ENCODE measurements at places on chromosomes 12 and 14.

- H3K36me3 ChIP-seq: no peaks in the 10 kb centered on the region
- H3K27me3 ChIP-seq: no peaks in the 10 kb centered on the region
Measured at GRCh38 chr12:95322326-95322725, 104.7 kb downstream of the VEZT start.

DNA sequence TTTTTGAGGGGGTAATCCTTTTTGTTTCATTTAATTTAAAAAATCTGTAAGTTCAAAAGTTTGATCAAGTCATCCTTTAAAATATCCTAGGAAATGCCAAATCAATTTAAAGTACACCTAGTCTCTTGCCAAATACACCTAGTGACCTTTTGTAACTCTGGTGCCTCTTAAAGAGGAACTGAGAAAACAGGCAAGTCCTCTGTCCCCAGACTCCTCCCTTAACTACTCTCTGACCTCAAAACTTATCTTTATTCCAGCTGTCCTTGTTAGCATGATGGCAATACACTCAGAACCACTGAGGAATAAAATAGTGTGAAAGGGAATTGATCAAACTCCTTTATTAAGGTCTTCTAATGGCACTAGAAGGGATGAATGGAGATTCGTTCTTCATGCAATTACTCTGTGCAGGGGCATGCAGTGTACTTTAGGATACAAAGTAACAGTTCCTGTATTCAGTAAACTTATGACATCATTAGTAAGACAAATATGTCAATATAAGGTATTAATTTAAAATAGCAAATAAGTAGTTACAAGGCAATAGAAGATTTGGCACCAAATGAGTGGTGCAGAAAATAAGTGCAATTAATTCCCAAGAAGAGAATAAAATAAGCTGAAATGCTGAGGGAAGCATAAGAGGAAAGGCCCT, 3.3 kb downstream of the FAR2 start:
- no peak overlapping the region for H3K4me3 ChIP-seq
- H3K36me3 ChIP-seq: no peaks in the 10 kb centered on the region

DNA sequence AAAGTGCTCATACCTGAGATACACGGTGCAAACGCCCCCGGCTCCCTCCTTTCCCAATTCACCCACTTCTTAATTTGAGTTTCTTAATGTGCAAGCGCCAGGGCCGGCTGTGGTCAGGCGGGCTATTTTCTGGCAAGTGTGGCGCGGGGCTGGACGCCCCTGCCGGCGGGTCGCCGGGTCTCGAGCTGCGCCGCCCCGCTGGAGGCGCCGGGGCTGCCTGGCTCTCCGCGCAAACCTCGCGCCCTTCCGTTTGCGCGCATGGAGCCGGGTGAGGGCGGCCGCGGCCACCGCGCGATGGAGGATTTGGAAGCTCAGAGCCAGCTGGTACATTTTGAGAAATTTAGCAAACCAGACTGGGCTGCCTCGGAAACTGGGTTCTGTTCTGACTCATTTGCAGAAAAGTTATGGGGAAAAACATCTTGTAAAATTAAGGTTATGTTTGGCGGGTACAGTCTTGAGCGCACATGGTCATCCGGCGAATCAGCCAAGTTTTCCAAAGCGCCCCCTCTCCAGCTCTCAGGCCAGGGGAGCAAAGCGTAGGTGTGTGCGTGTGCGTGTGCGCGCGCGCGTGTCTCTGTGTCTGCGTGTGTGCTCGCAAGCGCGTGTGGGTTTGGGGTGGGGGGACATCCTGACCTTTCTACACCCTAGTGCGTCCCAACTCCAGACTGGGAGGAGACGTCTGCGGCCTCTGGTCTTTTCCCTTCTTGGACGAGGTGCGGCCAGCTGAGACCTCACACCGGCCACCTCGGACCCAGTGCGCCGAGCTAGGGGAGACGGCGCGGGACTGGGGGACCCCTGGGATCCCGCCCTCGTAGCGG, 6.5 kb upstream of the OTX2 start:
- H3K27me3 ChIP-seq: peaks cover 38% of the 10 kb centered on the region
- no peaks in the 10 kb centered on the region for H3K4me1 ChIP-seq
- DNase-seq: no peak
- no peak overlapping the region for H3K27ac ChIP-seq
- H3K36me3 ChIP-seq: no peaks in the 10 kb centered on the region

- H3K4me3 ChIP-seq: no peak overlapping the region
- H3K27ac ChIP-seq: no peak overlapping the region
- DNase-seq: no peak
- no peaks in the 10 kb centered on the region for H3K4me1 ChIP-seq
- no peaks in the 10 kb centered on the region for H3K27me3 ChIP-seq
Measured at GRCh38 chr12:28998662-28999120, 150.4 kb upstream of the FAR2 start.

DNA sequence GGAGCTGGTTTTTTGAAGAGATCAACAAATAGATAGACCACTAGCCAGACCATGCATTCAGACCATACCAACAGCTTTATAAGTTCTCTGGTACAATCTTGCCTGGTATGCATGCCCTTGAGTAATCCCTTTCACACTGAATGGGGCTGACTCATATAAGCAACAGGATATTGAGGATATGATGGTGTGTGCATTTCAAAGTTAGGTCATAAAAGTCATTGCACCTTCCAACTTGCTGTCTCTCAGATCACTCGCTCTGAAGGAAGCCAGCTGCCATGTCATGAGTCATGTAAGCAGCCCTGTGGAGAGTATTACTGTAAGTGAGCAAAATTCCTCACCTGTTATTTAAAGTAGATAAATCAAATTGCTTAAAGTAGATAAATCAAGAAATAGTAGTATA, 45.0 kb upstream of the OR6J1 start:
- DNase-seq: no peak
- H3K27me3 ChIP-seq: peaks cover 12% of the 10 kb centered on the region
- H3K4me1 ChIP-seq: no peaks in the 10 kb centered on the region
- no peaks in the 10 kb centered on the region for H3K36me3 ChIP-seq
- no peak overlapping the region for H3K4me3 ChIP-seq
- H3K27ac ChIP-seq: no peak overlapping the region

- H3K4me1 ChIP-seq: no peaks in the 10 kb centered on the region
- DNase-seq: no peak
Measured at GRCh38 chr14:79862045-79862444, 349.3 kb downstream of the DIO2 start.

DNA sequence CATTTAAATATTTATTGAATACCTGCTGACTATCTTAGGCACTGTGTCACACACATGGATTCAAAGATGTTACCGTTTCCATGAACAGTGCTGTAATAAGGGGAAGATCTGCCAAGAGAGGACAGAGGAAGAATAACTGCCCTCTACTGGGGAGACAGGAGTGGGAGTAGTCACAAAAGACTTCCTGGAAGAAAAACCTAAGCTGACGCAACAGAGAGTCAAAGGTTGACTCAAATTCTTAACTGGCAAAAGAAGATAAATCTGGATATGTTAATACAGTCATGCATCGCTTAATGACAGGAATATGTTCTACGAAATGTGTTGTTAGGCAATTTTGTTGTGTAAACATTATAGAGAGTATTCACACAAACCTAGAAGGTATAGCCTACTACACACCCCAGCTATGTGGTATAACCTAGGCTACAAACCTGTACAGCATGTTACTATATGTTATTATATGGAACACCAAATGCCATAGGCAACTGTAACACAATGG, 51.5 kb downstream of the DCAF5 start:
- no peaks in the 10 kb centered on the region for H3K27me3 ChIP-seq
- no peak for DNase-seq
- no peak overlapping the region for H3K27ac ChIP-seq

DNA sequence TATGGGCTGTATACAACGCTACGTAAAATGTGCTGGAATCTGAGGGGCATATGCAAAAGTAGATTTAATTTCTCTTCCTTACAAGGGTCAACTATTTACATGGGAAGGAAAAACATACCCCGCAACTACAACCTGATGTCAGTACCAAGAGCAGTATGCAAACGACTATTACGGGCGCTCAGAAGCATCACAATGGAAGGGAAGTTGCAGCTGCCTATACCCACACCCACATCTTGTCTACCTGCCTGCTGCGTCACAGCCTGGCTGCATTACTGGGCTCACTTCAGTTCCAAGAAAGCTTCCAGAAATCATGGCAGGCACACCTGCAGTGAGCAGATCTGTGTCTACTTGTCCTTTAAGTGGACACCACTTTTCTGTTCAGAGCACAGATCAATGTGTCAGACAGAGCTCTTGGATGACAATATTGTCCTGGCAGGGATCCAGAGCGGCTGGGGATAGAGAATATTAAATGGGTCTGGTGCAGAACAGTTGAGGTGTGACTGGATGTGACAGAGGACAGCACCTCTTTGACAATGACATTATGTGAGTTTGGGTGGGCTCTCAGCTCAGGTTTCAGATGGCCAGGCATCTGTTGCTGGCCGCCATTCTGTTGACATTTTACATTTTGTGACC, 41.5 kb upstream of the GNG2 start:
- H3K36me3 ChIP-seq: no peaks in the 10 kb centered on the region
- no peak overlapping the region for H3K4me3 ChIP-seq

DNA sequence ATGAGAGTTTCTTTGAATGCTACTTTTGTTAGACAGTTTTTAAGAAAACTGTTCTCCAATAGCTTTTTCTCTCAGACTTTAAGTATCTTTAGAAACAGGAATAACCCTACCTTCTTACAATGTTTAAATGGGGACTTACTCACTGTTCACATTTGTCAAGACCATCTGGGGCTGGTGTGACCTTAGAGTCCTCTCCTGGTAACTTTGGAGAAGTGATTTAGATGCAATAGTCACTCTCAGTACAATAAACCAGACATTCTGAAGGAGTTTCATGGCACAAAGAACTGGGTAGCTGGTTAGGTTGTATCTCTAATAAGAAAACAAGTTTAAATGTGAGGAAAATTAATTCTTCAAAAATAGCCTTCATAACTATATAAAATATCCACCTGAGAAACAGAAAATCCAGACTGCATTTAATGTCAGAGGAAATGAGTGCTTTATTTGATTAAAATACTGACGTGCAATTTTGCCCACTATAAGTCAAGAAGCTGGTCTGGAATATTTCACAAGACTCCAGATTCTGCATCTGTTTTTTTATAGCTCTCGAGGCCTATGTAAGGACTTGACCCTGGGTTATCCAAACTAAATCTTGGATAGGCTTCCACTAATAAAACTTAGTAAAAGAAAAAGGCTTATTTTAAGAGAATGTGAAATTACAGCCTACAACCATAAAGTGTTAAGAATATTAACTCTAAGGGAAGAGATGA, 108.7 kb downstream of the PTGER2 start:
- H3K27me3 ChIP-seq: peaks cover 2% of the 10 kb centered on the region
- H3K4me3 ChIP-seq: no peak overlapping the region
- H3K4me1 ChIP-seq: no peaks in the 10 kb centered on the region
- H3K27ac ChIP-seq: no peak overlapping the region
- no peaks in the 10 kb centered on the region for H3K36me3 ChIP-seq

DNA sequence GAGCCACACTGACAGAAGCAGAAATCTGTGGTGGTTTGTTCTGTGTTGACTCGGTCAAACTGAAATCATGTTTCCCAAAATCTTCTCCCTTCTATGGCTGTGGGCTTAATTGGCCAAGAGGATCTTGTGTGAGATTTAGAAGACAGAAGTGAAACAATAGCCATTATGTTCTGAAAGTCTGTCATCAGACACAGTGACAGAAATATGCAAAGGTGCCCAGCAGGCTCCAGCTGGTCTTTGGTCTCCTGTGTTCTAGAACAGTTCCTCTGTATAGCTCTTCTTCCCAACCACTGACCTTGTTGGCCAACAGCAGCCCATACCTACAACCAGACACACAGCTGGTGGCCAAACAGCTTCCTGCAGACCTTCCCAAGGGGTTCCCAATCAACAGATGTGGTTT, 25.0 kb upstream of the COCH start:
- H3K27me3 ChIP-seq: peaks cover 5% of the 10 kb centered on the region
- H3K36me3 ChIP-seq: no peaks in the 10 kb centered on the region
- no peak overlapping the region for H3K4me3 ChIP-seq
- H3K27ac ChIP-seq: no peak overlapping the region
- no peaks in the 10 kb centered on the region for H3K4me1 ChIP-seq
- no peak for DNase-seq

DNA sequence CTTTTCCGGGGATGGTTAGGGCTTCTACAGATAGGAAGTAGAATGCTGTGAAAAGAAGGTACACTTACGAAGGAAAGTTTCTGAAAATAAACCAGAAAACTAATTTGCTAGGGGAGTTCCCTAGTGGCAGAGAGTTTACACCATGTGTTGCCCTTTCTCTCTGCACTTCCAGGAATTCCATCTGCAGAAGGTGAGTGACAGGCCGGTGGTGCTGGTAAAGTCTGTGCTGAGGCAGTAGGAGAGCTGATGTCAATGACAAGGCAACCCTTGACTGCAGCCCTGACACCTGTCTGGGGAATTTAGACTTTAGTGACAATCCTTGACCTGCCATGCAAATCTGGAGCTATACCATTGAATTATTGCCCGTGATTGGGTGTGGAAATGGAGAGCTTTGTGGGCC, 687.8 kb downstream of the NRXN3 start:
- no peak overlapping the region for H3K27ac ChIP-seq
- H3K4me1 ChIP-seq: no peaks in the 10 kb centered on the region
- no peak overlapping the region for H3K4me3 ChIP-seq
- DNase-seq: no peak
- no peaks in the 10 kb centered on the region for H3K27me3 ChIP-seq

- no peaks in the 10 kb centered on the region for H3K4me1 ChIP-seq
- H3K36me3 ChIP-seq: no peaks in the 10 kb centered on the region
- H3K27ac ChIP-seq: no peak overlapping the region
- DNase-seq: no peak
- no peaks in the 10 kb centered on the region for H3K27me3 ChIP-seq
Measured at GRCh38 chr12:29086325-29087271, 62.5 kb upstream of the FAR2 start.

- H3K36me3 ChIP-seq: peaks cover 51% of the 10 kb centered on the region
- no peaks in the 10 kb centered on the region for H3K27me3 ChIP-seq
- H3K4me1 ChIP-seq: no peaks in the 10 kb centered on the region
- H3K27ac ChIP-seq: no peak overlapping the region
- H3K4me3 ChIP-seq: no peak overlapping the region
Measured at GRCh38 chr12:101287357-101287756, 7.5 kb downstream of the UTP20 start.

GRCh38 chr14:89618811-89619551, 201.9 kb upstream of the FOXN3 start:
- H3K4me1 ChIP-seq: peaks cover 24% of the 10 kb centered on the region
- no peaks in the 10 kb centered on the region for H3K36me3 ChIP-seq
- H3K4me3 ChIP-seq: peak overlapping the region; percentile 85
- peak; percentile 70 for DNase-seq
- no peaks in the 10 kb centered on the region for H3K27me3 ChIP-seq

- H3K4me3 ChIP-seq: no peak overlapping the region
- H3K4me1 ChIP-seq: no peaks in the 10 kb centered on the region
- H3K36me3 ChIP-seq: no peaks in the 10 kb centered on the region
- DNase-seq: no peak
Measured at GRCh38 chr14:59309291-59309900, 120.9 kb downstream of the DAAM1 start.

- no peak overlapping the region for H3K4me3 ChIP-seq
- H3K4me1 ChIP-seq: no peaks in the 10 kb centered on the region
- H3K36me3 ChIP-seq: no peaks in the 10 kb centered on the region
- DNase-seq: no peak
- no peak overlapping the region for H3K27ac ChIP-seq
- no peaks in the 10 kb centered on the region for H3K27me3 ChIP-seq
Measured at GRCh38 chr14:54252072-54252730, 144.6 kb upstream of the CDKN3 start.

- no peak overlapping the region for H3K27ac ChIP-seq
- DNase-seq: no peak
- no peak overlapping the region for H3K4me3 ChIP-seq
- H3K4me1 ChIP-seq: no peaks in the 10 kb centered on the region
Measured at GRCh38 chr12:29572464-29572863, 75.0 kb upstream of the OVCH1 start.

- no peak for DNase-seq
- no peaks in the 10 kb centered on the region for H3K27me3 ChIP-seq
- H3K27ac ChIP-seq: no peak overlapping the region
- no peaks in the 10 kb centered on the region for H3K4me1 ChIP-seq
- no peak overlapping the region for H3K4me3 ChIP-seq
- H3K36me3 ChIP-seq: no peaks in the 10 kb centered on the region
Measured at GRCh38 chr12:118783703-118784102, 197.6 kb upstream of the SRRM4 start.

Measured in natural killer cell (primary cell).